IMR-90 (cell line): ENCODE measurements at places on chromosomes 11 and 22. TPM values are rescaled to one million over a fixed set of nuclear protein-coding genes. Genes with fewer than 3 reads are reported as not detected.

DNA sequence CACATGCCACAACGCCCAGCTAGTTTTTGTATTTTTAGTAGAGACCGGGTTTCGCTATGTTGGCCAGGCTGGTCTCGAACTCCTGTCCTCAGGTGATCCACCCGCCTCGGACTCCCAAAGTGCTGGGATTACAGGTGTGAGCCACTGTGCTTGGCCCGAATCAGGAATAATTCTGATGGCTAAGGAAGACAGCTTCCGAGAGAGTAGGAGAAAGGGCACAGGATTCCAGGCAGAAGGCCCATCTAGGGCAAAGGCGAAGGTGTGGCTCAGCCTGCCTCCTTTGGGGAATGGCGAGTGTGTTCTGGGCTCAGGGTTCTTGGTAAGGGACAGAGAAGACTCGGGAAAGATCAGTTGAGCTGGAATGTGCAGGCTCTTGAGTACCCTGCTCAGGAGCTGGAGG lies 1.6 kb upstream of the SYCE3 start:
- no peaks in the 10 kb centered on the region for H3K36me3 ChIP-seq
- DNase-seq = no peak

DNA sequence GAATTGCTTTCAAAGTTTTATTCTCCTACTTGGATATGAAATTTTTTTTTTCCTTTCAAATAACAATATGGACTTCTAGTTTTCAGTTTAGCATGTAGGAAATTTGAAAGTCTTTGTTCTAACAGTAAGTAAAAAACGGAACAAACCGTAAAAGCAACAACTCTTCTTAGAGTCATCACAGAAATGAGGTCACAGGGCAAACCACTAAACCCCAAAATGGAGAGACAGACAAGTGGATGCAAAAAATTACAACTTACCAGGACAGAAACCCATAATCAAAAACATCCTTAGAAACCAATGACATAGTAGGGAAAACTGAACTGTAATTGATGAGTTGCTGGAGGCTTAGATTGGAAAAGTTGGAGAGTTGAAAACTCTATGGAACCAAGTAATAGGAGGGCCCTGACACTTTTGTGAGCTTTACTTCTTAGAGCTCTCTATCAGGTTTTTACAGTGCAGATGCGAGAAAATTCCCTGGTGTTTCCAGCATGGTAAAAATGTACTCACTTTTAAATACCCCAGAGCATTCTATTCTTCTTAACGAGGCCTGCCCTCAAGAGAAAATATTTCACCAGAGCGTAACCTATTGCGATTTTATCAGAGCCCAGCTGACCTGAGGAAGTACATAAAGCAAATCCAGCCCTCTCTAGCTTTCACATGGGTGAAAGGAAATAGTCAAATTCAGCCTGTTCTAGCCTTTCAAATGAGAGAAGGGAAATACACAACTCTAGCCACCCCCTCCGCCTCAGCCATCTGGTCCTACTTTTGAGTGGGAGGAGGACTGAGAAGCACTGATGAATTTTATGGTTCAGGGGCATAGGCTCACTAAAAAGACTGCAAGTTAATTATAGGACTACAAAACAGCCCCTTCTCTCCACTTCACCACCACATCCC lies 39.1 kb downstream of the CASP12 start:
- H3K27me3 ChIP-seq = no peaks in the 10 kb centered on the region
- H3K4me1 ChIP-seq = no peaks in the 10 kb centered on the region
- no peak for DNase-seq
- no peak overlapping the region for H3K27ac ChIP-seq
- H3K4me3 ChIP-seq = no peak overlapping the region

GRCh38 chr11:9577556-9577955 lies 4.1 kb downstream of the WEE1 start:
- no peaks in the 10 kb centered on the region for H3K27me3 ChIP-seq
- DNase-seq = peak; percentile 58
- H3K4me1 ChIP-seq = no peaks in the 10 kb centered on the region
- H3K27ac ChIP-seq = peak overlapping the region; percentile 53; the same call in 1 of the 2 replicates
- peaks cover 16% of the 10 kb centered on the region for H3K36me3 ChIP-seq

- H3K4me1 ChIP-seq = peaks cover 6% of the 10 kb centered on the region; the same call in 1 of the 2 replicates
- peak overlapping the region; percentile 96 for H3K27ac ChIP-seq
- no peaks in the 10 kb centered on the region for H3K36me3 ChIP-seq
Observed at GRCh38 chr11:73598719-73599379, 937 bp upstream of the FAM168A start.

GRCh38 chr11:28808771-28809170 lies 700.6 kb downstream of the METTL15 start:
- H3K4me1 ChIP-seq = peaks cover 2% of the 10 kb centered on the region; the same call in 1 of the 2 replicates
- DNase-seq = no peak
- H3K27me3 ChIP-seq = no peaks in the 10 kb centered on the region
- no peak overlapping the region for H3K4me3 ChIP-seq
- H3K36me3 ChIP-seq = no peaks in the 10 kb centered on the region

Gene GNAZ
- total RNA-seq = 1.9 and 2.5 TPM in 2 replicates

Gene OR2AG2
- total RNA-seq = 0.28 and 0.54 TPM in 2 replicates
